ENCODE measurements at places on chromosomes 7 and 10.

GRCh38 chr7:10022957-10023356, 950.7 kb upstream of the PHF14 start:
- no peak for DNase-seq

DNA sequence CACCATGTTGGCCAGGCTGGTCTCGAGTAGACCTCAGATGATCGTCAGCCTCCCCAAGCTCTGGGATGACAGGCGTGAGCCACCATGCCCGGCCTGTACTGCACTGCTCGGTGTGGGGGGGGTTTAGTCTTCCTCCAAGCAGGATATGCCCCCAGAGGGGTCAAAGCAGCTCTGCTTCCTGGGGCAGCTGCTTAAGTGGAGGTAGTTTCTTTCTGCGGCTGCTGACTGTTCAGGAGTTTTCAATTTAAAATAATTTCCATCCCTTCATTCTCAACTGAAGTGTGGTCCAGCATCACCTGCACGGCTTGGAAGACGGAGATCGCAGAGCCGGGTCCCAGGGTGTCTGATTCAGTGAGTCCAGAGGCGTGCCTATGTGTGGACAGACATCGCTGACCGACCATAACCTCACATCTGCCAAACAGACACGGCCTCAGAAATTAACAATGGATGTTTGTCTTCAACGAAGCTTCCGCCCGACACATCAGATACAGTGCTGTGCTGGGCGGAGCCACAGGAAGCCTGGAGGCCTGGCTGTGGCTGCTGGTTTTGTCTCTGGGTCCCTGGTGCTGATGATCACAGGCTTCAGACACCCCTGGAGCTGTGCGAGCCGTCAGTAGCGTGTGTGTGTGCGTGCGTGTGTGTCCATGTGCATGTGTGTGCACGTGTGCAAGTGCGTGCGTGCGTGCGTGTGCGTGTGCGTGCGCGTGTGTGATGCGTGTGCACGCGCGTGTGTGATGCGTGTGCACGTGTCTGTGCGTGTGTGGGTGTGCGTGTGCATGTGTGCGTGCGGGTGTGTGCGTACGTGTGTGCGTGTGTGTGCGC, 226.5 kb upstream of the PITRM1 start:
- no peak for DNase-seq

- DNase-seq, result no peak
These were observed 80.8 kb downstream of the NKX6-2 start for GRCh38 chr10:132705173-132705572.

DNA sequence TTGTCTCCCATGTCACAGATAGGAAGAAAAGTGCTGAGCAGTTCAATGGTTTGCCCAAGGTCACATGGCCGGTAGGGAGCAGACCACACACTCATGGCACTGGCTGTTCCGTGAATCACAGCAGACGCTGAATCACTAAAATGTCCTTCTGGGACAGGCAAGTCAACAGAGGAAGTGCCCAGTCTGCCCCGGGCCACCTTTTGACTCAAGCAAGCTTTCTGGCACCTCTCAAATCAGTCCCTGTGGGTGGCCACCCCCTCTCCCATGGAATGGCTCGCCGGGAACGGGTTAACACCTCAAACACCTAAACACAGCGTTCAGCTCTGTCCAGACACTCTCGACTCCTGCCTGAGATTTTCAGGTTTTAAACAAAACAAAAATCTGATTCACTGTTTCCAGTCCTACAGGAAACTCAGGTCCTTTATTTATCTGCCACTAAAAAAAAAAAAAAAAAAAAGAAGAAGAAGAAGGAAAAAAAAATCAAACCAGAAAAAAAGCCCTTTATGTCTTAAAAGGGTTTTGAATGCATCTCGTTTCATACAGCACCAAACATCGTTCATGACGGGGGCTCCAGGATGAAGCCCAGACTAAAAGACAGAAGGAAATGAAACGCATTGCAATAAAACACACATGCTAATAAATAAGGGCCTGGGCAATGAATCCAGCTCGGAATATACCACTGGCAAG, 15.5 kb downstream of the CARD11 start:
- DNase-seq, result peak; percentile 0

DNA sequence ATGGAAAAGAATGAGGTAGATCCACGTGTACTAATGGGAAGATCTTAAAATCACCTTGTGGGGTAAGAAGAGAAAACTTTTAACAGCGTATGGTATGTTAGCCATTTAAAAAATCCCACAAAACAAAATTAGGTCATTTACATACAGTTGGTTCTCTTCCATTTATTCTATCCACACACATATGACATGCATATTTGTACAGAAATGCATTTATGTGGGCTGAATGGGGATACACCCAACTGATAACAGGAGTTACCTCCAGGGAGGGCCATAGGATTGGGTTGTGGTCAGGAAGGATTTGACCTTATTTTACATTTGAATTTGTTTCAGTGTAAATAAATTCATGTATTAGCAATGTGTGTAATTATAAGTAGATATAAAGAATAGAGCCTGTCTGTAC, 71.5 kb downstream of the MCMBP start:
- no peak for DNase-seq

DNA sequence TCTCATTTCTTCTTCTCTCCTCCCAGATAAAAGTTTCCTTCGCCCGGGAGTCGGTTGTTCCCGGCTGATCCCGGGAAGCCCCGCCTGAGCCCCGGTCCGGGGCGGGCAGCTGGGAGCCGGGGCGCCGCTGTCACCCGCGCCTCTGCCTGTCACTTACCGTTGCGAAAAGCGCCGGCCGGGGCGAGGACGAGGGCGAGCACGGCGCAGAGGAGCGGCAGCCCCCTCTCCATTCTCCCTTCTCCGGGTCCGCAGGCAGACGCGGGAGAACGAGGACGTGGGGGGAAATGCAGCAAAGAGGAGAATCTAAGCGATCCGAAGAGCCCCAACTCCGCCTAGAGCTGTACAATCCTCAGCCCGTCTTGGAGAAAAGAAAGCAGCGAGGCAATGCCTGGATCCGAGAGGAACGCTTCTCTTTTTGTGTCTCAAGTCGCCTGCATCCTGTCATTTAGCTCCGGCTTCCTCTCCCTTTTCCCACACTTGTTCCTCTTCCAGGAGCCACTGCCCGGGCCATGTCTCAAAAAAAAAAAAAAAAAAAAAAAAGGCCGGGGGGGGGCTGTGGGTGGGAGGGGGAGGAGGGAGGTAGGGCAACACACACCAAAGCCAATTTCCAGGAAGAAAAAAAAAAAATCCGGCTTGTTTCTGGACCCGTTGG, at the start of gene NRP1:
Gene NRP1 (minus strand): TSS at position 515 of the 652 bp plus-strand sequence. CDS start 285 bp downstream, at position 230.
- no peak for DNase-seq
